CD8-positive, alpha-beta memory T cell (primary cell): ENCODE measurements at places on chromosomes 16 and 17.
A peak's percentile ranks its signal among the peaks of the same experiment; 100 is the strongest.

DNA sequence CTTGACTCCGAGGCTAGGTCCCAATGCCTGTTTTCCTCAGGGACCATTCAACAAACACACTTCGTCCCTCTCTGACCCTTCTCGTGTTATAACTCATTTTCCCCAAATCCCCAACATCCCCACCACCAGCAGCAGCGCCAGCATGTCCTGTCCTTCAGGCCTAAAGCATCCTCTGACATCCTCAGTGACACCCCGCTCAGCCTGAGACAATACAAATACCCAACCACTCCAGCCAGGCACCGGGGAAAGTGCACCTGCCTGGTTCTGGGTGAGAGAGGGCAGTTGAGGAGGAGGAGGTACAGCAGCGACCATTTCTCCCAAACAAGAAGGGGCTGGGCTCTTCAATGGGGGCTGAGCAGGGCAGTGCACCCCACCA is 4.7 kb downstream of the MNT start:
- no peak for DNase-seq

DNA sequence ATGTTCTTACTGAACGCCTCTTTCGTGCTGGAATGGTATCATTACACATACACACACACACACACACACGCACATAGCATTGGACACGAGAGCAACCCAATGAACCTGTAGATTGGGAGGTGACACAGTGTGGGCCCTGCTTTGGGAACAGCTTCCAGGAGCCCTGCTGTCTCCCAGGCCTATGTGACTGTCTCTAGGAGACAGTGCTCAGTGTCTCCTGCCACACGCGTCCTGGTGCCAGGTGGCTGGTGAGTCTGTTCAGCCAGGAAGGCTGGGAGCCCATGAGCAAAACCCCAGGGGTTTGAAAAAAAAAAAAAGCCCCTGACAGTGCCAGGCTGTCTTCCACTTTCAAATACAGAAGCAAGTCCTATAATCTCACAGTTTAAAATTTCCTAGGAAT is 2.4 kb upstream of the SPOP start:
- DNase-seq: no peak

DNA sequence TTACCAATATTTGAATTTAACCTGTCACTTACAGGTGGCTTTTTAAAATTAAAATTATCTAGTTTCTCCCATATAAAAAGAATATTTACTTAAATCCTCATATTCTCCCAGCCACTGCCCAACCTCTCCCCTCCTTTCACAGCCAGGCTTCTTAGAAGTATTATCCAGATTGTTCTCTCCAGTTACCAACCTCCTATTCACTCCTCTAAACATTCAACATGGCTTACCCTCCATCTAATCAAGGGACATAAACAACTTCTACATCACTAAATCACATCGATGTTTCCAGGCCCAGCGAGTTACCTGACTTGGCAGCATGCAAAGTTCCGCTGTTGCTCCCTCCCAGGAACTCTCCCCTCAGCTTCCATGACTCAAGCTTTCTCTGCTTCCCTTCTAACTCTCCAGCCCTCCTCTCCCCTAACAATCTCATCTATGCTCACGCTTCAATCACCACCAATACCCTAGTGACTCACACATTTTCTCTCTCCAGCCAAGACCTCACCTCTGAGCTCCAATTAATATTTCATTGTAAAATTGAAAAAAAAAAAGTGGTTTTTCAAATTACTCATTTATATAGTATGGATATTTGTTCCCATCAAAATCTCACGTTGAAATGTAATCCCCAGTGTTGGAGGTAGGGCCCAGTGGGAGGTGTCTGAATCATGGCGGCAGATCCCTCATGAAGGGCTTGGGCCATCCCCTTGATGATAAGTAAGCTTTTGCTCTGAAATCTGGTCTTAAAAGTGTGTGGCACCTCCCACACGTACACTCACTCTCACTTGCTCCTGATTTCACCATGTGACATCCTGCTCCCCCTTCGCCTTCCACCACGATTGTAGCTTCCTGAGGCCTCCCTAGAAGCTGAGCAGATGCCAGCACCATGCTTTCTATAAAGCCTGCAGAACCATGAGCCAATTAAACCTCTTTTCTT is 88.5 kb downstream of the HELZ start:
- no peak for DNase-seq

DNA sequence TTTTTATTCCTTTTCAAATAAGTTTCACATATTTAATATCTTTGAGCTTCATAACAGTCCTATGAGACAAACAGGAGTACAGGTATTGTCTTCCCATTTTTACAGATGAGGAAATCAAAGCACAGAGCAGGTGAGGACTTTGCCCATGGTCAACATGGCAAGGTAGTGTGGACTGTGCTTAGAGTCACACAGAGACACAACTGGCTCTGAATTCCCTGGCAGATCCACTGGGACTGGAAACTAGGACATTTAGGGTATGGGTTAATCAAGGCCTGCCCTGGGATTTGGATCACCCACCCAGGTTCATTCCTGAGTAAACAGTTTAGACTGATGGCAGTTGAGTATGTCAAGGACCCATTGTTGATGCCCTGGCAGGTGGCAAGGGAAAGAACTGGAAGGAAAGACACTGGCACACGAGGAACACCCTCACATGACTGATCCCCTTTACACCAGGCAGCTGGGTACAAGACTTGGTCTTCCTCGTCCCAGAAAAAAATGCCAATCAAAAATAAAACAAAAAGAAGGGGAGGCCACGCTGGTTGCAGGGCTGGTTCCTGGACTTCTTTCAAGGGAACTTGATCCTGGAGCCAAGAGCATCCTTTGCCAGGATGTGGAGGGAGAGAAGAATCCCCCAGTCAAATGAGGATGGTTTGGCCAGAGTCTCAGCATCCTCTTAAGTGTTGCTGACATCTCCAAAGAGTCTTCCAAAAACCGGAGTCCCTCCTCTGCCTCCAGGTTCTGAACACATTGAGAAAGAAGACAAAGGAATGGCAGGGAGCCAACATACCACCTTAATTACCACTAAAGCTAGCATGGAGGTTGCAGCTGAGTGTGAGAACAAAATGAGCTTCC is 34.9 kb downstream of the CHD9 start:
- DNase-seq: no peak

GRCh38 chr17:73069841-73070240 is 22.6 kb downstream of the SLC39A11 start:
- DNase-seq: no peak

DNA sequence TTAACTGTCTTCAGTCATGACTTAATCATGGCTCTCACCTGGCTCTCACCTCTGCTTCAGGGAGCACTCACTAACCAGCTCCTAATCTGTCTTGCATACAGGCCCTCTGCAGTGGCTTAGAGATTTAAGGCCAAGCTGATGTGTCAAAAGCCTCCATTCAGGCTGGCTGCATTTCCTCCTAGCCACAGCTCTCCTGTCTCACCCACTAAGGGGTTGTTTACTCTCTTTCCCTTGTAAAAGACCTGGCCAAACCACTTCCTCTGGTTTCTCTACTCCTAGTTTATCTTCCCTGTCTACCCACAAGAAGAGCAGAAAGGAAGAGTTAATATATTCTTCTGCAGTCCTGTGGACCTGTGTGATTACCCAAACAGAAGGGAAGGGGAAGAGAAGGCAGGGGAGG is 9.3 kb upstream of the ASIC2 start:
- DNase-seq: no peak

DNA sequence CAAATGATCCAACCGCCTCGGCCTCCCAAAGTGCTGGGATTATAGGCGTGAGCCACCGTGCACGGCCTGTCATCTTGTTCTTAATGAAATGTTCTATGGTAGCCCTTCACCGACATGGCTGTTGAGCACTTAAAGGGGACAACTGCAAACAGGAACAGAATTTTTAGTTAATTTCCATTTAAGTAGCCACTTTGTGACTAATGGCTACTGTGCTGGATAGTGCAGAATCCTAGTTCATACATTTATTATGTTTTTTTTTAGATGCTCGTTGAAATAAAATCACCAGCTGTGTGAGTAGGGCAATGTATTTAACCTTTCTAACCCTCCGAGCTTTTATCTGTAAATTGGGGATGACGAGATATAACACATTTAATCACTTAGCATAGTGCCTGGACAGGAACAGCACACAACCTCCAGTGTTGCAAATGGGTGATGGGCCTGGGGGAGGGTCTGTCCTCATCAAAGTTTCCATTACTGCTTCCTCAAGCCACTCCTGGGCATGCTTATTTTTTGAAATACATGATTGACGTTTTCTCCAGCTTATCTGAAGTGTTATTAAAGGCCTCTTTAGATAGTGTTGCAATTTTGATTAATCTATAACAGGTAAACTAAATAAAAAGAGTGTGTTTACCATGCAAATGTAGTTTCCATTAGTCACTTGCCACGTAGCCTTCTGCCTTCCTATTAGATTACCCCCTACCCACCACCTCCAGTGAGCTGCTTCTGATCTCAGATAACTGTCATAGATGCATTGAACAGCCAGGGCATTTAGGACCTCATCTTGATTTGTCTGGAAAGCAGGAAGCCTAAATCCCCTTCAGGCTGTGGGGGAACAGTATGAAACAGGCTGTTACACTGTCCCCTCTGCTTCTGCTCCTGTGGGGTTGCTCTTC is 42.5 kb upstream of the TANC2 start:
- no peak for DNase-seq

DNA sequence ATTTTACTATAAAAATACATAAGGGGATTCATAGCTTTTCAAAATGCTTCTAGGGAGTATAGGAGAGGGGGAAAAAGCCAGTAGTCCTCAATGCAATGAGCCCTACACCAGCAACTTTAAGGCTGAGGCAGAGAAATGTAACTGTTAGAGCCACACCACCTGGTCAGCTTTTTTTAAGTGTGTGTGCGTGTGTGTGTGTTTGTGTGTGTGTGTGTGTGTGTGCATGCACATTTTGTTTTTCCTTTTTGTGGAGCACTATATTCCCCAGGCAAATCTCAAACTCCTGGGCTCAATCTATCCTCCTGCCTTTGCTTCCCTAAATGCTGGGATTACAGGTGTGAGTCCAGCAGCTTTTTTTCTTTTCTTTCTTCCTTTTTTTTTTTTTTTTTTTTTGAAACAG is 2.3 kb upstream of the MEIOC start:
- no peak for DNase-seq

DNA sequence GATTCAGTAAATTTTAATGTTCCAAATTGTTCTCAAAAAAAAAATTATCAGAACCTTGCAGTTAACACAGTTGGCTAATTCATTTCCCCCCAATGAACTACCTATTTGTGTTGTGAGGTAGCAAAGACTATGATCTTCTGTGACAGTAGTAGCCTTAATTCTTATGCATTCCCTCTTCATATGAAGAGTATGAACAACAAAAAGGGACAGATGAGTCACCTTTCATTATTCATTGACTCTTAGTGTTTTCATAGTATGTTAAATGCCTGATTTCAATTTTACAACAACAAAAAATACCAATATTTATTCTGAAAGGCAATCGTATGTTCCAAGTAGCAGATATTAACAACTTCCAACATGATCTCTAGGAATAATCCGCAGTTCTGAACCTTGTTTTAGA is 3.6 kb upstream of the SLFN11 start:
- DNase-seq: no peak

DNA sequence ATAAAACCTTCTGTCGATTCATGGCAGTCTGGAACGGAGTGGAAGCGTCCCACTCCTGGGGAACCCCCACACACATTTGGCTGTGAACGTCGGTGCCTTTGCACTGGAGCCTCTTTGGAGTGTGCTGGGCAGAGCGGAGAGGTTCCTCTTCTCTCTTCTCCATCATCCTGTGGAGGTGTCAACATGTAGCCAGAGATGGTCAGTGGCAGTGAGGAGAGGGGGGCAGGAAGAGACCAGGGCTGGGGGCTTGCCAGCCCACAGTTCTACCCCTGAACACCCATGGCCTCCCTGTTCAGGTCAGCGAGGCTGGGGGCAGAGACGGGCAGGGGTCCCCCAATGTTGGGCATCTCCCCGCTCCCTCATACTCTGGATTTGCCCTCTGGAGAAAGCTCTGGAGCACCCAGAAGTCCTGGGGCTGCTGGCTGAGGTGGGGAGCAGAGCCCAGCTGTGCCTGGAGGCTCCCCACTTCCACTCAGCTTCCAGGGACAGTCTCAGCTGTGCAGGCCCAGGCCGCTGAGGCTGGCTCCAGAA is 223.7 kb downstream of the SEC14L1 start:
- no peak for DNase-seq

DNA sequence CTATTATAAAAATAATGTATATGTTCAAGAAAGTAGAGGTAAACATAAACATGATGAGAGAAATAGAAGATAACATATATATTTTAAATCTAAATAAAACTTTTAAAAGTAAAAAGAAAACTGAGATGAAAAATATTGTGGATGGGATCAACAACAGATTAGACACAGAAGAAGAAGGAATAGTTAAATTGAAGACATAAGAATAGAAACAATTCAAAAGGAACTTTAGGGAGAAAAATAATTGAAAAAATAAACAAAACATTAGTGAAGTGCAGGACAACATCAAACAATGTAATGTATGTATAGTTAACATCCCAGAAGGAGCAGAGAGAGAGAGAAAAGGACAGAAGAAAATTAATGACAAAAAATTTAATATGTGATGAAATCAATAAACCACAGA is 228.1 kb upstream of the TNRC6C start:
- no peak for DNase-seq

- DNase-seq: no peak
These were observed 93.1 kb downstream of the RTN4RL1 start for GRCh38 chr17:1931844-1932579.

GRCh38 chr16:72665701-72666100 is 382.2 kb downstream of the ZFHX3 start:
- DNase-seq: no peak

GRCh38 chr16:31385680-31386079 is 7.5 kb upstream of the ITGAD start:
- DNase-seq: no peak

DNA sequence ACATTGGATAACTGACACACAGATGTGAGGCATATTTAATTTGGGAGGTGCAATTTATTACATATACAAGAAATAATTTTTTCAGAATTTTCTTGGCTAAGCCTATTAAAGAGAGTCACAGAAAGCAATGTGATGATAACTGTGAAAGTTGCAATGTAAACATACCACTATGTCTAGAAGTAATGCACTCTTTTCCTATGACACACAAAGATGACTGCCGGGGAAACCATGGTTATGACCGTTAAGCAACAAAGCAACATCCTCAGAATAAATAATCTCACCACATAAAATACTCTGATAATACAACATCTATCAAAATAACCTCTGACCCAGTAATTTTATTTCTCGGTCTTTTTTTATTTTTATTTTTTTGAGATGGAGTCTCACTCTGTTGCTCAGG is 10.5 kb upstream of the QRICH2 start:
- DNase-seq: no peak

- no peak for DNase-seq
These were observed 22.6 kb upstream of the HAPSTR1 start for GRCh38 chr16:9068886-9069285.

GRCh38 chr16:49352892-49353291 is 20.7 kb upstream of the C16orf78 start:
- no peak for DNase-seq

- DNase-seq: peak; percentile 48
These were observed at the start of gene NGFR for GRCh38 chr17:49494986-49495841. TSS of gene NGFR (plus strand) at chr17:49495293. CDS start at chr17:49495418, 125 bp downstream.

DNA sequence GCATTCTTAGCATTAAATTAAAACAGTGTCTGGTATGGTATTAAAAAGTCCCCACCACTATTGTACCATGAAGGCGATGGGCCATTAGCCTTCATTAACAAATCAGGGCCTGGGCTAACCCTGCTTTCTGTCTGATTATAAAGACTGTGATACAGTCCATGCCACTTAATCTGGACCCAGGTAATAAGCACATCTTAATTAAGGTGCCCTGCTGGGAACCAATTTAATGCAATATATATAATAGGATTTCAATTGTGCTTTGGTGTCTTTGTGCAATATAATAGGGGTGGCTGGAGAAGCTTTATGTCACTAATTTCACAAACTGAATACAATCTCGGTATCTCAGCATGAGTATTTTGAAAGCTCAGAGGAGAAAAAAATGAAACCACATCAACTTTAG is 64.4 kb upstream of the CDH8 start:
- no peak for DNase-seq
